Activated T-helper 17 cell treated with anti-CD3 and anti-CD28 coated beads, Interleukin-2, amount 50 U/mL, for 72 hours (primary cell): ENCODE measurements at places on chromosomes 3 and 15. TPM values are rescaled to one million over a fixed set of nuclear protein-coding genes. Genes with fewer than 3 reads are reported as not detected.

- no peak for ATAC-seq
These were observed 31.0 kb downstream of the EPHB3 start for GRCh38 chr3:184592371-184593219.

The ST8SIA2 gene
- not detected for total RNA-seq

The GPR149 gene
- total RNA-seq, result not detected

GRCh38 chr3:120763601-120764000 is 21.1 kb downstream of the GTF2E1 start:
- ATAC-seq, result no peak

The ANKUB1 gene
- not detected for total RNA-seq

DNA sequence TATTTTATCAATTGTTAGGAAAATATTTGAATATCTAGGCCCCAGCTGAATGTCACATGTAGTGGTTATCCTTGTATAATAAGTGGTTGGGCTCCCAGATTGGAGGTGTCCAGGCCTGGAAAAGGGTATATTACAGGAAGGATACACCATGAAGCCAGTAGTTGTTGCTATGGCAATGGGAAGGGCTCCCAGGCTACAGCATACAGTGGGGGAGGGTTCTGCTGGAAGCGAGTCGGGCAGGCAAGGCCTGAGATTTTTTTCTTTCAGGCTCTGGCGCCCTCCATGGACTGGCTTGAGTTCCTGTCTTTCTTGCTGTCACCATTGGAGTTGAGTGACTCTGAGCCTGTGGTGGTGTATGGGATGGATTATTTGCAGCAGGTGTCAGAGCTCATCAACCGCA is 8.9 kb downstream of the ECE2 start:
- ATAC-seq, result peak; percentile 66

GRCh38 chr3:10804183-10804648 is 11.8 kb upstream of the SLC6A11 start:
- no peak for ATAC-seq

GRCh38 chr3:176661432-176661964 is 535.8 kb downstream of the TBL1XR1 start:
- ATAC-seq, result no peak

The ZIC1 gene
- not detected for total RNA-seq

- no peak for ATAC-seq
These were observed 34.2 kb upstream of the CHRNB4 start for GRCh38 chr15:78675206-78675605.

GRCh38 chr3:193677734-193678133 is 84.7 kb downstream of the OPA1 start:
- ATAC-seq, result peak; percentile 91

GRCh38 chr3:137264843-137265330 is 307.1 kb downstream of the IL20RB start:
- no peak for ATAC-seq

GRCh38 chr3:115418583-115418982 is 204.7 kb upstream of the GAP43 start:
- ATAC-seq, result peak; percentile 23

The PFN2 gene
- total RNA-seq, result 2.0 TPM

The SLC28A2 gene
- not detected for total RNA-seq

The MBNL1 gene
- total RNA-seq, result 452 TPM

- no peak for ATAC-seq
These were observed 488.1 kb upstream of the THBS1 start for GRCh38 chr15:39092761-39093160.

DNA sequence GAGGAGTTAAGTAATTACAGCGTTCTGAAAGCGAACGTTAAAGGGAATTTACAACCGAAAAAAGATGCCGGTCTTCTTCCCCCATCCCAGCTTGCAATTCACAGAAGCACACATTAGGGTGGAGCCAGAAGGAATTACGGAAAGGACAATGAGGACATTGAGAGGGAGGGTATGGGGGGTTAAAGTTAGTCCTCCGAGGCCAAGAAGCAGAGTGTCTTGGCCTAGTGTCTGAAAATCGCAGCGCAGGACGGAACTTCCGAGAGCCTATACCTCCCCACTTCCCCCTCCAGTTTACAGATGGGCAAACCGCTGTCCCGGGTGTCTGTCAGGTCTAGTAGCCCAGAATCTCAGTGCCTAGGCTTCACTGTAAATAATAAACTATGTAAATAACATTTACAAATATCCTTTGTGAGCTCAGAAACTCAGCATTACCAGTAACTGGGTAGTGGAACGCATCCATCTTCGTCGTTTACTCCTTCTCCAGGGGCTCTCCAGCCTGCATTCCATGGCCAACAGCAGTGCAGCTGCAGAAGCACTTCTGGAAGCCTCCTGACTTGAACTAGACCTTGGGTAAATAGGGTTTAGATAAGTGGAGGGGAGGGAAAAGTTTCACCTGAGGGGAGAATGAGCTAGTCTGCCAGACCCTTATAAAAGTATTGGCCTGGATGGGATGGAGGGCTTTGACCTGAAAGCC is 922 bp downstream of the ADPRH start:
- ATAC-seq, result peak; percentile 20

DNA sequence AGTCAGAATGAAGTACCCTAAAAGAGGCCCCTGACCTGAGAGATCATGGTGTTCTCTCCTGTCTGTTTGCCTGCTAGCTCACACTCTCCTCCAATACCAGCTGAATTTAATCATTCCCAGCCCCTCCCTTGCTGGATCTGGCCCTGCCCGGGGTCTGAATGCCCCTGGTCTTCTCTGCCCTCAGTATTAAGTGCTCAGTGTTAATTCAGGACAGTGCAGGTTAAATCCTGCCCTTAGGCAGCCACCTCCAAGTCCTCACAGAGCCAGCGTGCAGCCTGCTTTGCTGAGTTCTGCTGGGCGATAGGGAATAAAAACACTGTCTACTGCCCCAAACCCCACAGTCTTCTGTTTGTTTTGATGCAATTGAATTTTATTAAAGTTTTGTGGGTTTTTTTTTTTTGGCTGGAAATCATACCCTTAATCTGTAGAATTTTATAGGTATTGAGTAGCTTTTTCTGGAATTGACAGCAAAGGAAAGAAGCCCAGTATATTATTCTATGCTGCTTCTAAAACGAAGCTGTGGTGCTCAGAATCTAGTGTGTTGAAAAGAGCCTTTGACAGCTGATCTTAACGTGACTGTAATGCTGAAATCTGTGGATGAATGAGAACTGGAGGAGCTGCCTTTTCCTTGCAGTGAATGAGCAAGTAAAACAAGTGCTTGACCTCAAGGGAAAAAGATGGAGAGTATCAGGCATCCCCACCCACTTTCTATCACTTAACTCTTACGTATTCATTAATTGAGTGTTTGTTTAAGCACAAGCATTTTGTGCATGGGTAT is 12.3 kb upstream of the BDH1 start:
- ATAC-seq, result no peak

The TMCO5A gene
- total RNA-seq, result not detected

The AMT gene
- total RNA-seq, result 2.5 TPM

The MEIS2 gene
- total RNA-seq, result not detected

DNA sequence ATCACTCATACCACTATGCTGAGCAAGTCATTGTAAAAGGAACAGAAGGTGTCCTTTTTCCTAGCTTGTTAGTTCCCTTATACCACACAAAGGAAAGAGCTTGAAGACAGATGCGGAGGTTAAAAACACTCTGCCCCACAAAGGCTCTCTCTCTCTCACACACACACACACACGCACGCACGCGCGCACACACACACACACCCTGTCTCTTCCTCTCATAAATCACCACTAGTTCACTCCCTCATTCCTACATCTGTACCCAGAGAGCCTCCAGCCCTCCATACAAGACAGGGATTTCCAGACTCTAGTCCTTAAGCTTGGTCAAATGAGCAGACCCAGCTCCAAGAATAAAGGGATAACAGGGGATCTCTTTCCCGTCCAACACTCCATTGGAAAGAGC is 120.1 kb upstream of the THBS1 start:
- no peak for ATAC-seq

DNA sequence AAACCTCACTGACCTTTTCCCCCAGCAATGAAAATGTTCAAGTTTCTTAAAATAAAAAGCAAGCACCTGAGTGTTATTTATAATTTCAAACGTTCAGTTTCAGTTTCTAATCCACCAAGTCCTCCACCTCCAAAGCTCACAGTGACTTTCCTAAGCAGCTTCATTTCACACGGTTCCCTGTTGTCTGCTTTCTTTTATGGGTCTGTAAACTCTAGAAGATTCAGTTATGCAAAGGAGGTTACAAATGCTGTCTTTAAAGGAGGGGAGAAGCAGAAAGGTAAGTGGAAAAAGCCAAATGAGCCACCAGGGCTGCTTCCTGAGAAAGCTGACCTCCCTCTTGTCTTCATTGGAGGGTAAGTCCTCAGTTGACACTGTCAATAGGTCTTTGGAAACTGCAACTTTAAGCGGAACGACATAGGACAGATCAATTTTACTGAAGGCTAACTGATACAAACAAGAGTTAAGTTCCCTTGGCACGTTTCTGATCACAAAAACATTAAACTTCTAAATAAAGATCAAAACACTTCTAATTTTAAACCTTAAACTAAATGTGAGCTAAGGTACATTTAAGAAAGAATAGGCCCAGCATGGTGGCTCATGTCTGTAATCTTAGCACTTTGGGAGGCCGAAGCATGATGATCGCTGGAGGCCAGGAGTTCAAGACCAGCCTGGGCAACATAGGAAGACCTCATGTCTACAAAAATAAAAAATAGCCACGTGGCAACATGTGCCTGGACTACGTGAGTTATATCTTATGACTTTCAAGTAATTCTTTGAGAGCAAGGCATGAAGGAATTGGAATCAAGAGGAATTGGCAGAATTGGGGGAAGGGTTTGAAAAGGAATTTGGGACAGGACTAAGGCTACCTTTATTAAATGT is 151.9 kb upstream of the UBE2E1 start:
- no peak for ATAC-seq

The CAMP gene
- not detected for total RNA-seq

The GRIP2 gene
- 0.21 TPM for total RNA-seq

DNA sequence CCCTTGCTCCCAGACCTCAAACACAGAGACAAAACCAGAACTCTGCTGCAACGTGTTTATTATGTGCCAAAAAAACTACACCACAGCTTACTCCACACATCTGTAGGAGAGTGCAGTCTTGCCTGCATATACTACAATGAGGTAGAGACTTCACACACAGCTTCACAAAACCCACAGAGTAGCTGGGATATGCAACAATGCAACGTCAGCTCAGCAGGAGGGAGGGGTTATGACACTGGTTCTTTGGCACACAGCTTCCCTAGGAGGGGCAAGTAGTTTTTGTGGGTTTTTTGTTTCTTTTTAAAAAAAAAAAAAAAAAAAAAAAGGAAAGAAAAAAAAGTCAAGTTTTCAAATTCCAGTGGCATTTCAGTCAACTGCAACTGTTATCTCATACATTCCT is 2.9 kb upstream of the RPS17 start:
- no peak for ATAC-seq

DNA sequence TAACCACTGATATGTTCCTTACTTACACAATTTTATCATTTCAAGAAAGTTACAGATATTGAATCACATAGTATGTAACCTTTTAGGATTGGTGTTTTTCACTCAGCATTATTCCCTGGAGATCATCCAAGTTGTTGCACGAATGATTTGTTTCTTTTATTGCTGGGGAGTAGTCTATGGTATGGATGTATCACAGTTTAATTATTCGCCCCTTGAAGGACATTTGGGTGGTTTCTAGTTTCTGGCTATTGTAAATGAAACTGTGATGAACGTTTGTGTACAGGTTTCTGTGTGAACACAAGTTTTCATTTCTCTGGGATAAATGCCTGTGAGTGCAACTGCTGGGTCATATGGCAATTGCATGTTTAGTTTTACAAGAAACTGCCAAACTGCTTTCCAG is 68.8 kb downstream of the NMNAT3 start:
- ATAC-seq, result no peak

The HRG gene
- not detected for total RNA-seq

DNA sequence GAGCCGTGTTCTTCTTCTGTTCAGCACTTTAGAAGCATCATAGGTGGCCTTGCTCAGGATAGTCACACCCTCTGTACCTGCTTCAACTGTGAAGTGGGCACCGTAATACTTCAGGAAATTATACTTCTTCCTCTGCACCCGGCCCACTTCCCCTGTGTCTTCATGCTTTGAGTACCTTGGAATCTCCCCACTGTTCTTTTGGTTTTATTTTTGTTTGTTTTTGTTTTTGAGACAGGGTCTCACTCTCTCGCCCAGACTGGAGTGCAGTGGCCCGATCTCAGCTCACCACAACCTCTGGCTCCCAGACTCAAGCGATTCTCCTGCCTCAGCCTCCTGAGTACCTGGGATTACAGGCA is 1.7 kb downstream of the P2RY14 start:
- peak; percentile 58 for ATAC-seq

- ATAC-seq, result no peak
These were observed 15.6 kb downstream of the FRMD4B start for GRCh38 chr3:69370156-69370883.

- ATAC-seq, result peak; percentile 32
These were observed 51.0 kb upstream of the SSR3 start for GRCh38 chr3:156605686-156606605.

- ATAC-seq, result no peak
These were observed 953.8 kb upstream of the ALCAM start for GRCh38 chr3:104412608-104413580.

The CDHR4 gene
- total RNA-seq, result 0.40 TPM

GRCh38 chr15:93730724-93731123 is 500.6 kb upstream of the MCTP2 start:
- ATAC-seq, result no peak

DNA sequence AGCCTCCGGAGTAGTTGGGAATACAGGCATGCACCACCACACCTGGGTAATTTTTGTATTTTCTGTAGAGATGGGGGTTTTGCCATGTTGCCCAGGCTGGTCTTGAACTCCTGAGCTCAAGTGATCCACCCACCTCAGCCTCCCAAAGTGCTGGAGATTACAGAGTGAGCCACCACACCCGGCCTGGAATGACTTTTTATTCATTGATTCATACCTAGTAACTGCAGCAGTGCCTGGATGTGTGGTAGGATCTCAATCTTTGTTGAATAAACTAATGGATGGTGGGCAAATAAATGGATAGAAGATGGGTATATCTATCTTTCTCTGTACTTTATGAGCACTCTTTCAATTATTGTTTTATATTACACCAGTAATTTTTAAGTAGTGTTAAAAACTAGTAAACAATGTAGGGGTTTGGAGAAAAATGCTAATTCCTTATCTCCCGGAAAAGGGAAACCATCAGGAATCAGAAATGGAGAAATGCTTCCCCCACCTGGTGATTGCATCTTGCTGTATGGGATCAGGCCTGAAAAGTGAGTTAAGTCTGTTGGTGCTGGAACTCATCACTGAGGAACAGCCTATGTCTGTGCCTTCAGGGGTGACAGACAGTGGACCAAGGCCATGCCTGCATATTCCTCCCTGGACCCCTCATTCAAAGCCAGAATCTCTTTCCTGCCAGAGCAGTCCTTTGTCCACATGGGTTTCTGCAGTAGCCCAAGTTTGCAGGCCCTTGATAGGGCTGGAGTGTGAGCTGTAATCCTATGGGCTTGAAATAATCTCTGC is 161.0 kb upstream of the CTDSPL start:
- ATAC-seq, result no peak

The REC114 gene
- not detected for total RNA-seq

GRCh38 chr3:67706934-67707333 is 52.5 kb upstream of the SUCLG2 start:
- ATAC-seq, result no peak

The LNP1 gene
- 1.4 TPM for total RNA-seq

DNA sequence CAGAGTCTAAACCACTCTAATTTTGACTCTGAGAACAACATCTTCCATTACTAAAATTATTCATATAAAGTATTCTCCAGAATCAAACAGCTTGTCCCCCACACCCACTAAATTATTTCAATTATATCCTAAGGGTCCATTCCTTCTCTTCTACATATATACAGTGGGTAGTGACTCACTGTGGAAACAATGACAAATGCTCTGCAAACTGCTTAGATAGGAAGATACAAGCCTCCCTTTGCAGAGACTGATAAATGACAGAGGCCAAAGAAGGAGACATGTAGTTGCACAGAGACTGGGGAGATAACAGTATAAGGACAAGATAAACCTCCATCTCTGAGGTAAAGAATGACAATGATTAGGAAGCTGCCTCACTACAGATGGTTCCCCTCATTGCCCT is 1087.4 kb downstream of the AGBL1 start:
- no peak for ATAC-seq
